ENCODE measurements at places on chromosomes 3 and 15. TPM values are rescaled to one million over a fixed set of nuclear protein-coding genes. Genes with fewer than 3 reads are reported as not detected.

RBMS3 gene
- 30.9 TPM for total RNA-seq

ROBO2 gene
- 2.5 TPM for total RNA-seq

TJP1 gene
- 473 TPM for total RNA-seq

- no peak for DNase-seq
Measured at GRCh38 chr3:47022641-47023071, 43.2 kb downstream of the NBEAL2 start.

GRCh38 chr3:48320996-48321395, 12.5 kb downstream of the SPINK8 start:
- no peak for DNase-seq

DNA sequence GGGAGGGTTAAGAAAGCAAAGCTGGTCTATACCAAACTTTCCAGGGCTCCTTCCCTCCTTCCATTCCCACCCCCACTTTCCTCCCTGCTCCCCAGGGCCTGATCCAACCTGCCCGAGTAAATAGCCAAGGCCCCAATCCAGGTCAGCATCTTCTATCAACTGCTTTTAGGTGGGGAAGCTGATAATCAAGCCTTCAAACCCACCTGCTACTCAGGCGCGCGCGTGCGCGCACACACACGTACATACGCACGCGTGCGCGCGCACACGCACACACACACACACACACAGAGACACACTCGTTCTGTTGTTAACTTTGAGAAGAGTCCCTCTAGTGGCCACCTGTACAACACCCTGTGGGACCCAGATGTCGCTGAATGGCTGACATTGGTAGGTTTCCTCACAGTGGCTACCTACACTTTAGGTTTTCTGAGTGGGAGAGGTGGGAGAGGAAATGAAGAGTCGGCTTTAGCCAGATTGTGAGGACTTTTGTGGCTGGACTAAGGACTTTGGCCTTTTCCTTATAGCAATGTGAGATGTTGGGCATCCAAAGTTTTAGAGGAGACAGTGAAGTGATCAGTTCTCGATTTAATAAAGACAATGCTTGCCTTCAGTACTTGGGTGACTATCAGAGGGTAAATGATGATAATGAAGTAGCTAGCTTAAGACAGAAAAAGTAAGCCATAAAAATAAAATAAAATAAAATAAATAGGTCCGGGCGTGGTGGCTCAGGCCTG, 179.9 kb upstream of the C2CD4B start:
- DNase-seq = peak; percentile 30

DNA sequence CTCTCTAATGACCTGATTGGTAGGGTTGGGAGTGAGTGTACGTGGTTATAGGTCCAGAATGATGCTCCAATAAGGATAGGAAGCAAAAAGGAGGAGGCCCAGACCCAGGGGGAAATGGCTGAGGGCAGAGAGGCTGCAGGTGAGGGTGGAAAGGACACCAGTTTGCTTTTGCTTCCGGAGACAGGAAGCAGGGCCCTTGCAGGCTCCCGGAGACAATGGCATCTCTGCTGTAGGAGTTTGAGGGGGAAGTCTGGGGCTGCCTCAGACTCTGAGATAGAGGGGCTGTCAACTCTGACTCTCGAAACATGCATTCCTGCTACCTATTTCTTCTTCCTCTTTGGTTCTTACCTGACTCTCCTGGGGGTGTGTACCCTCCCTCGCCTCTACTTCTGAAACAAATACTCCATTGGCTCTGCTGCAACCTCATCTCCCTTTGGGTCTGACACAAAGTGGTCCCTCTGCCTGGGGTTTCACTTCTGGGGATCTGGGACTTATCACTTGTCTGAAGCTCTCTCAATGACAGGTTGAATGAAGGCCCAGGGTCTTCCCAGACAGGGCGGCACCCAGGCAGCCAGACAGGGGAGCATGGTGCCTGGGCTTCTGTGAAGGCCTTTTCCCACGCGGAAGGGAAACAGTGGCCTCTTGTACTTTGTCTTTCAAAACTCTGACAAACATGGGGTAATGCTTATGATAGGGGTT, 61.5 kb downstream of the CHRD start:
- peak; percentile 29 for DNase-seq

DNA sequence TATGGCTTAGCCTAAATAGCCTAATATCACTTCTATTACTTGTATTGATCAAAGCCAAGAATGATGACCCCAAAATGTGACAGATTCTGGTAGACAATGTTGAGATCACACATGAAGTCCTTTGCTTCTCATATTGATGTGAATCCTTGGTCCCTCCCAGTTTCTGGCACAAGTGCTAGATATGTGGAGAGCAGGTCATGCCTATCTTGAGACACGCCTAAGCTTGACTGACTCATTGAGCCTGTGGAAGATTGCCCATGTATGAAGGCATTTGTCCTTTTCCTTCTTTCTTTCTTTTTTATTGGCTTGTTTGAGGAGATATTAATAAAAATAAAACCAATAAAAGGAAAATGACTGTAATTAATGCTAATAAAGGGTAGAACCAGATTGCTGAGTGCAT, 54.0 kb upstream of the TMEM108 start:
- DNase-seq = no peak

GRCh38 chr3:186213946-186214345, 105.1 kb upstream of the ETV5 start:
- DNase-seq = no peak

- DNase-seq = no peak
Measured at GRCh38 chr3:130821806-130822205, 72.1 kb upstream of the ATP2C1 start.

GRCh38 chr3:80870476-80871041, 890.9 kb downstream of the GBE1 start:
- no peak for DNase-seq

GRCh38 chr3:42122261-42123011, 31.3 kb downstream of the TRAK1 start:
- no peak for DNase-seq

DNA sequence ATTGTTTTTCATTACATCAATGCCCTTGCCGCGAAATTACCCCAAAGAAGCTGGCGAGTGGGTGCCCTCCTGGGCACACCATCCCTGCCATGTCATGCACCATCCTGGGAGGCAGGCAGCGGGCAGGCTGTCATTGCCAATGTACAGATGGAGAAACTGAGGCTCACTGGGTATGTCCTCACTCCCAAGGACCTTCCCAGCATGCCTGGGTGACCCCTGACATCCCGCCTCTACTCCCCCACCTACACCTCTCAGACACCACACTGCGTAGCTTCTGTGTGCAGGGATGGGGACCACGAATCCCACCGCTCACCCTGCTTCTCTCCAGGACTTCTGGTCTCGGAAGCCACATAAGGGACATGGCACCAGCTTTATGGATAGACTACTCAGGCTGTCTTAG, 41.0 kb upstream of the SLC41A3 start:
- no peak for DNase-seq

Measured in endothelial cell (in vitro differentiated cells).